Right lung (tissue), 10 donors: ENCODE measurements at places on chromosomes 2 and 18.

- DNase-seq: no peak
Measured at GRCh38 chr2:19332503-19332902, 25.9 kb downstream of the OSR1 start.

GRCh38 chr18:12843420-12844350, 40.4 kb downstream of the PTPN2 start:
- no peak for DNase-seq

DNA sequence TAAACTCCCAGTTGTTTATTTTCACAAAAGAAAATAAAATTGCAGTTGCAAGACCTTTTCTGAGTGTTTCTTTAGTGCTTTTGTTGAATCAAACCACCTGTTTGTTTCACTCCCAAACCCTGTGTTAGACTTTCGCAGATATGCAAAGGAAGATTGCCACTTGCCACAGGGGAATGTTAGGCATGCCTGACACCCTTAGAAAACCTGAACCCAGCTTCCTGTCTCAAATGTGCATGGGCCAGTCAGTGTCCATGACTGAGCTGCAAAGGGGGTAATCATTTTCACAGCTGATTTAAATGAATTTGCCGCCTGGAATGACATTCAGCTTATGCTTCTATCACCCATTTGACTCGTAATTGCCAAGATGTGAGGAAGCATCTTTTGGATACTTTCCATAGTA, 17.5 kb downstream of the TGOLN2 start:
- DNase-seq: no peak

DNA sequence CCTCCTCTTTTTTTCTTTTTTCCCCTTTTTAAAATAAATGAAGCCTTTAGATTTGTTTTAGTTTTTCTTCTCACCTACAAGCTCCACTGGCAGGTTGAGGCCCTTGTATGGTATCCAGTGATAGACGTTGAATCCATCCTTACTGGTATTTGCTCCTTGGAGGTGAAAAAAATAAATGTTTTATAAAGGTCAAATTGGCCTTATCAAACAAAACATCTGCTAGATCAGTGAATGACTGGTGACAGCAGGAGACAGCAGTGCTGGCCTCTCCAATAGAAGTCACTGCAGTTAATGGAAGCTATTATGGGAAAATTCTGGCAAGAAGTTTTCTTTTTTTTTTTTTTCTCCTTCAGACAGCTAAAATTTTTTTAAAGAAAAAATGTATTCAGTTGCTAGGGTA, 12.6 kb upstream of the SP9 start:
- DNase-seq: no peak

GRCh38 chr2:231996797-231997540, 35.5 kb downstream of the DIS3L2 start:
- DNase-seq: no peak

DNA sequence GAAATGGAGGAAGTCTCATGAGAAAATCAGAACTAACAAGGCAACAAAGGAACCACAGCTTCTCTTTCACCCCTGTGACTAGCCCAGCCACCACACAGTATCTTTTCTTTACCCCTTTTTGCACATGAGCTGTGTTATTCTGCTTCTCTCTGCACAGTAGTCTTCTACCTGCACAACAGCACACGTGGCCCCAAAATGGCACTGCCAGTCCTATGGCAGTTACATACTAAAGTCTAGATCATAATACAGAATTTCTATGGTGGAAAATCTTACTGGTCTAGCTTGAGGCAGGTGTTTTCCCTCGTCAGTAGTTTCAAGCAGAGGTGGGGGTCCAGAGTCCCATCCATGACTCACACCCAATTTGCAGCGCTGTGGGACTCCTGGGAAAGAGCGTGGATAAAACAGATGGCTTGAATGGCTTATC, 177.7 kb downstream of the DIS3L2 start:
- DNase-seq: no peak

DNA sequence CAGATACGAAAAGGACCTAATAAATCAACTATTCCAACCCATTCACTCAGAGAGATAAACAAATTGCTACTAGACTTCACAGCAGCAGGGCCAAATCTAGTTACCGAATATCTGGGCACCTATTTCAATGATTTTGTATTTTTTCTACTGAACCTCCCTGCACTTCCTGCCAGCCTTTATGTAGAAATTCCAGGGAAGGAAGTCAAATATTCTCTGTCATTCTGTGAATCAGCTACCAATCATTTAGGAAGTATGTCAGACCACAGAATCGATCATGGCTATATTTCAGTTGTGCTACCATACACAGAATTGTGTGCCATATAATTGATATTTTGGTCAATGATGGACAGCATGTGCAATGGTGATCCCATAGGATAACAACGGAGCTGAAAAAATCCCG, 109.6 kb upstream of the SPOPL start:
- DNase-seq: no peak

DNA sequence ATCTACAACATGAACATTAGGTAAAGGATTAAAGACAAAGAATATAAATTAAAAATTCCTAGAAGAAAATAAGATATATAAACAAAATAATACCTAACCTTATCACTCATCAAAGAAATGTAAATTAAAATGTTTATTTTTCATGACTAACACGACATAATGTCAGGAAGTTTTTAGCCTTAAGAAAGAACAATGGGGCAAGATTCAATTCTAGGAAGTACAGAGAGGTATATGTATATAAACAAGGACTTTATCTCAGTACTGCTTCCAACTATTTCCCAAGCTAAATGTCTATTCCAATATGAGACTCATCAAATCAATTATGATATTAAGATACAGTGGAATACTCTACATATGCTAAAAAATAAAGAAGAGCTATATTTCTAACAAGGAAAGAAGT, 44.1 kb downstream of the TTC21B start:
- no peak for DNase-seq

DNA sequence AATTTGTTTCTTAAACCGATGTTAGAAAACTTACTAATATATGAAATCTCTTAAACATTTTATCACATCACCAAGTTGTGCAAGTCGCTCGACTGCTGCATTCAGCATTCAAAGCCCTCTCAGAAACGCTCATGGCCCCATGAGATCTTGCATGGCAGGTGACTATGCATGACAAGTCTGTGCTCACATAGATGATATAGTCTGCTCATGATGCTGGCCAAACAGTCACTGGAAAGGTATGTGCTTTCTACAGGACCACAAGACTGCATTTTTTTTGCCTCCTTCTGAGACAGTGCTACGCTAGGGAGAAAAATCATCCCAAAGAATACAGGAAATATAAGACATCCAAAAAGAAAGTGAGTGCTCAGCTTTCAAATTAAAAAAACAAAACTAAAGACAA, 98.3 kb upstream of the ZBTB14 start:
- no peak for DNase-seq

DNA sequence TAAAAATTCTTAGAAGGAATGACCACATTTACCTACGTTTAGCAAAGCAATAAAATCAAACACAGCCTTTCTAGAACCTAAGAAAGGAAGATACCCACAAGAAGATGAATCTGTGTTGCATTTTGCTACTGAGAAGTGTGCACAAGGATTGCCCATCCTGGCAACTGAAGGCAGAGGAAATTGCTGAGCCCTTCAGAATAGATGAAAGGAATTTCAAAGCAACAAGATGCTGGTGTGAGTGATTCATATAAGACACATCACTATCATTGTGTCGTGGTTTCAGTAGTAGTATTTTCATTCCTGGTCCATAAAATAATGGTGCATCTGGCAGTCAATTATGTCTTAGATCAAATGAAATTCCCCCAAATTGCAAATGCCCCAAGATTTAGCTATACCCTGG, 48.4 kb upstream of the ANKRD44 start:
- no peak for DNase-seq

GRCh38 chr2:223522796-223523195, 79.4 kb downstream of the SCG2 start:
- no peak for DNase-seq
